ENCODE measurements at places on chromosomes 12 and 14.

GRCh38 chr12:42186793-42187192, 42.1 kb upstream of the GXYLT1 start:
- DNase-seq: no peak
- H3K27ac ChIP-seq: no peak overlapping the region
- H3K4me3 ChIP-seq: no peak overlapping the region
- H3K4me1 ChIP-seq: no peaks in the 10 kb centered on the region
- no peaks in the 10 kb centered on the region for H3K27me3 ChIP-seq

- no peaks in the 10 kb centered on the region for H3K4me1 ChIP-seq
- no peaks in the 10 kb centered on the region for H3K27me3 ChIP-seq
- H3K27ac ChIP-seq: no peak overlapping the region
- H3K4me3 ChIP-seq: no peak overlapping the region
- DNase-seq: no peak
These were observed 31.8 kb downstream of the PKP2 start for GRCh38 chr12:32864731-32865130.

- H3K4me3 ChIP-seq: no peak overlapping the region
- no peaks in the 10 kb centered on the region for H3K36me3 ChIP-seq
- H3K27me3 ChIP-seq: no peaks in the 10 kb centered on the region
- DNase-seq: no peak
These were observed 29.8 kb upstream of the CDKN3 start for GRCh38 chr14:54366736-54367735.

GRCh38 chr14:73814153-73814552, 37.5 kb upstream of the PTGR2 start:
- no peak for DNase-seq
- no peak overlapping the region for H3K27ac ChIP-seq
- no peak overlapping the region for H3K4me3 ChIP-seq
- no peaks in the 10 kb centered on the region for H3K36me3 ChIP-seq

GRCh38 chr14:92387578-92387977, 64.6 kb downstream of the SLC24A4 start:
- H3K36me3 ChIP-seq: no peaks in the 10 kb centered on the region
- DNase-seq: no peak
- no peak overlapping the region for H3K27ac ChIP-seq

DNA sequence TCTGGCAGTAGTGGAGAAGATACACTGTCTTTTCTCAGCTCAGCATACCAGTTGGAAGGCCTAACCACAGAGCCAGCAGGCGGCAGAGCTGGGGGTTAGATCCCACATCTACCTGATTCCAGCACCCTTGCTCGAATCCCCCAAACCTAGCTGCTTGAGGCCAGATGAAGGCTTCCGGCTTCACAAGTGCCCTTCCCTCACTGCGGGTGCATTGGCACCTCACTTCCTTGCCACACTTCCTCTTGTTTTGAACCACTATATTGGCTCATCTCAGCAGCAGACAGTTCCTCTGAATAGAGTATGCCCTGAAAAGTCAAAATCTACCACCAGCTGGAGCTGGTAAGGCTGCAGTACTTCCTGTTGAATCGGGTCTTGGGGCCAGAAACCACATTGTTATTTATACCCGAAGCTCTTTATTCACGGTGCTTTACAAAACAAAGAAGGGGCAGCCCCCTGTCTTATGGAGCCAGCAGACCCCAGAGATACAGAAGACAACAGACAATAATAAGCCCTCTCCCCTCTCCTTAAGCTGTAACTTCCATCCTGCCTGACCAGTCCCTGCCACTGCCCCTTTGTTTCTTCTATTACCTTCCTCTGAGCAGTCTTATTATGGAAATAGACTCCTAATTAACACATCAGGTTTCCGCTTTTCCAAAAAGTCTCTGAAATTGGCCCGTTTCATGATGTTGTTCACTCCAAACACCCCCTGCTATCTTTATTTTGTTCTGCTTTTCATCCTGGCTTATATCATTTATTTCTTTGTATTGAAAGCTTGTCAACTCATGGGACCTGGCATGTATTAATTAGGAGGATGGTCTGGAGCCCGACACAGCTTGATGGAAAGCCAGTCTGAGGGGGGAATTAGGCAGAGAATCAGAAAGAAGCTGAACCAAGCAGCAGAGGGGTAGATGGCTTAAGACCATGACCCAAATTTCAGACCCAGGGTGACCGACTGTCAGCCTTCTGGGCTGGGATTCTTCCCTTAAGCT, 233.5 kb downstream of the EFCAB11 start:
- H3K4me3 ChIP-seq: no peak overlapping the region
- no peak for DNase-seq
- H3K36me3 ChIP-seq: no peaks in the 10 kb centered on the region
- no peaks in the 10 kb centered on the region for H3K4me1 ChIP-seq

GRCh38 chr14:62097824-62098223, 335.6 kb downstream of the SNAPC1 start:
- DNase-seq: no peak
- H3K4me3 ChIP-seq: no peak overlapping the region
- H3K36me3 ChIP-seq: no peaks in the 10 kb centered on the region
- no peaks in the 10 kb centered on the region for H3K4me1 ChIP-seq
- no peaks in the 10 kb centered on the region for H3K27me3 ChIP-seq
- H3K27ac ChIP-seq: no peak overlapping the region

All from iPS DF 6.9 (cell line).